ENCODE measurements at places on chromosomes 4 and X.

GRCh38 chr4:872241-872981, 46.5 kb upstream of the CPLX1 start:
- DNase-seq: no peak

DNA sequence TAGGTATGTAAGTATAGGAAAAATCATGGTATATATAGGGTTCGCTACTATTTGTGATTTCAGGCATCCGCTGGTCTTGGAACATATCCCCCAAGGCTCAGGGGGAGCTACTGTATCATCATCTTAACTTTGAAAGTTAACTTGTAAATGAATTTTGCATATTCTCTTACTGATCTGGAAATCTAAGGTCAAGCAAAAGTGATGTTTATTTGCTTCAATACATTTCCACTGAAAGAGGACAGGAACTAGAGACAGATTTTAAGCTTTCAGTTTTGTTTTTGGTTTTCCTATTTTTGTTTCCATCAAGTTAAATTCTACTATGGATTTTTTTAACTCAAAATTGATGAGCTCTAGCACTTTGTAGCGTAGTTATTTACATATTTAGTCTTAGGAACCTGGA, 56.2 kb downstream of the NAF1 start:
- no peak for DNase-seq

GRCh38 chrX:104565791-104566680, at the start of gene IL1RAPL2:
Gene IL1RAPL2, plus strand, starts transcription at chrX:104566199.
- no peak for DNase-seq

GRCh38 chr4:158112611-158113010, 60.2 kb downstream of the GASK1B start:
- DNase-seq: no peak

- DNase-seq: no peak
These were observed 124.5 kb upstream of the HCCS start for GRCh38 chrX:10986616-10987015.

GRCh38 chrX:2628751-2629315, 62.3 kb upstream of the CD99 start:
- DNase-seq: no peak

DNA sequence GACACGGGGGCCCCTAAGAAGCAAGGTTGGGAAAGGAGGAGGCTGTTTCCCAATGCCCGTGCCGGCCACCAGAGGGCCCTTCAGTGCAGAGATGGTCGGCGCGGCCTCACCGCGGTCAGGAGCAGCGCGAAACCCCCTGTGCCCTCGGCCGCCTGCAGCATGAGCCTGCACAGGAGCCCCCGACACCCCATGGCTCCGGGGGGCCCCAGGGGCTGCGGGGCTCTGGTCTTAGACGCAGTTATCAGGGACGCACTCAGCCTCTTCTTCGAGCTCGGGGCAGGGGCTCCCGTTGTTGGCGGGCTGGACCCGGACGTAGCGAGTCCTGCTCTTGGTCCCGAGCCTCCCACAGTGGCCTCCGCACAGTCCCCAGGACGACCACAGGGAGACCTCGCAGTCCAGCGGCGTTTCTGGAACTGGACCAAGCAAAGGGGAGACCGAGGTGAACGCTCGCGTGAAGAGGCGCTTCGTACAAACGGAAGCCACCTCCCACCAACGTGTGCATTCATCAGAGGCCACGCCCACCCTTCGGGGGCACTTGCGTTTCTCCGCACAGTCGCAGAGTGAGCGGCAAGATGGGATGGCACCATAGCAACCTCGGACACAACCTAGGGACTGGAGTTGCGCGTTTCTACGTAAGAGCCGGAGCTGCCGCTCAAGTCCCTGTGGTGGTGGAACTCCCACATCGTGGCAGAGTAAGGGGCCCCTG, 5.0 kb downstream of the SPON2 start:
- peak; percentile 79 for DNase-seq

DNA sequence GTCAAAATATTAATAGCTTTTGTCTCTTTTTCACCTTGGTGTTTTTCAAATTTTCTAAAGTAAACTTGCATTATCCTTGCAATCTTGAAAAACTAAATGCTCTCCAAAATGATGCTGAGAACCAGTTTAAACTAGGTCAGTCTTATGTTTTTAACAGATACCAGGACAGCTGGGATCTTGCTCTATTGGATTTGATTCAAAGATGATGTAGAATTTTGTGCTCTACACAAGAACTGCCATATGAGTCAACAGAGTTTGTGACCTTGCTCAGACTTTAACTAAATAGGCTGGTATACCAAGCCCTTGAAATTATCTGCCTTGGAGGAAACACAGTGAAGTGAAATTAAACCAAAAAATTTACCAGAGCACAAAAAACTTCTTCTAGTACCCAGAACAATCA, 991.1 kb downstream of the STPG2 start:
- DNase-seq: no peak

DNA sequence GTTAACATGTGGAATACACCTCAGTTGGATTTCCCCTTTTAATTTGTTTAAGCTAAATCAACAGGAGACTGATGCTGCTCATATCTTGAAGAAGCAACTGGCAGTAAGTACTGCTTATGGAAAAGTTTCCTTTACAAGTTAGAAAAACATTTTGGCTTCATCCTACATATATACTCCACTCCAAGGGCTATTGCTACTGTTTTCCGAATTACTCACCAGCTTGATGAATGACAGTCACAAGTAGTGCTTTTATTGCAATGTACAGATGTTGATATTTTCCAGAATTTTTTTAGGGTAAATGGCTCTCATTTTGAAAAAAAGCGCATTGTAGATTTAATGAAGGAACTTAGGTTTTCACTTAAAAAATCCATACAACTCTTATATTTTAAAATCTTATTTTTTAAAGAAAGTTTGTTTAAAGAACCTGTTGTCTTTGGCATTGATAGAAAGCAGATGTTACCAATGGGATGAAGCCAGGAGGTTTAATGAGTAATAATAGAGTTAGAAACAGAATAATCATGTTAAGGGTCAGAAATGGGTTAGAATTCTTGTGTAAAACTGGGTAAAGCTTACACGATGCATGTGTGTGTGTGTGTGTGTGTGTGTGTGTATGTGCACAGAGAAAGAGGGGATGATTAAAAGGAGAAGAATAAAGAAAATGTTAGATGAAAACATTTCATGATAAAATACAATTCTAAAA, 272.9 kb downstream of the CFAP299 start:
- DNase-seq: no peak

DNA sequence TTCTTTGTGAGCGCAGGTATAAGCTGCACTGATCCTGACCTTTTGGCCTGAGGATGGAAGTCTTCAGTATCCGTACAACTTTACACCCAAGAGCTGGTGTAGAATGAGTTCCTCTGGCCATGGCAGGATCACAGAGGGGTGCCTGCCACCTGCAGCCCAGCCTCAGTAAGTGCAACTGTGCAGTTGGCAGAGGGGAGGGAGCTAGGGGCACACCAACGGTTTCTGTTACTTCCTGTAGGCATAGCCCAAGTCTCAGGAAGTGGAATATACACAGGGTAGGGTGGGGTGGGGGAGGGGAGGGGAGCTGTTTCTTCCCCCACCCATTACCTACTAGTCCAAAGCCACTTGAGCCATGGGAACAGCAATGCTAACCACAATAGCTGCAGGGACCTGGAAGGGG, 85.4 kb upstream of the GBA3 start:
- DNase-seq: no peak

DNA sequence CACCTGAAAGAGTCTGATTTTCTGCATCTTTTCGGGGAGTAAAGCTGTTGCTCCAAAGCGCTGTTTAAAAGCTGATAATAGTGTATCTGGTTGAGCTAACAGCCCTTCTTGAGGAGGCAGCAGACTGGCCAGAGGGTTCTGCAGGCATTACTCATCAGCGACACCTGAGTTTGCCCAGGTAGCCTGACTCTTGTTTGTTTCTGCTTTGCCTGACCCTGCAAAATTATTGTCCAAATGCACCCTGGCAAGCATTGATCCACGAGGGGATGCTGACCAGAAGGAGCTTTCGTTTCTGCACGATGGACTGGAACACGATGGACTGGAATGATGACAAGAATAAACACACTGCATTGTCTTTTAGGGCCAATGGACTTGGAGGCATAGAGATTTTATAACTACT, 6.2 kb downstream of the CD99 start:
- DNase-seq: no peak

DNA sequence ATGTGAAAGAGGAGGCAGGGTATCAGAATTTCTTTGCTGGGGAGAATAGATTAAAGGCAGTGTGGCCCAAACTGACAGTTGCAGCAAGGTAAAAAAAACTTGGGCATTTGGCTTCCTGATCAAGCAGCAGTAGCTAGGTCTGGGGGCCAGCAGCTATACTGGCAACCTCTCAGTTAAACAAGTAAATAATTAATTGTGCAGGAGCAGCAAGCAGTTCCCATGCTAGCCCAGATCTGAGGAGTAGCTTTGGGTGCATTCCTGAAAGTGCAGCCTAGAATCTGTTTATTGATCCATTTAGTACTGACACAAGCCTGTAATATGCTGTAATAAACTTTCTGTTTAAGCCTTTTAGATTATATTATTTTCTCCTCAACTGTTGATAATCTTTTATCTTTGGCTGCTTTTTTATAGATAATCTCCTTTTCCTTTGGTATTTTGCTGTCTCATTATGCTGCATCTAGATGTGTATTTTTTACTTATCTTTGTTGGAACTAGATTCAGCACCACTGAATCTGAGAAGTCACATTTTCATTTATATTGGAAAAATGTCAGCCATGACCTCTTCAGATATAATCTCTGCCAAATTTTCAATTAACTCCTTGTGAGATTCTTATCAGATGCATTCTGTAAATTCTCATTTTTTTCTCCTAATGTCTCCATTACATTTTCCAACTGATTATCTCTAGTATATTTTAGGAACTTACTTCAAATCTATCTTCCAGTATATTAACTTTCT, 276.3 kb downstream of the STPG2 start:
- no peak for DNase-seq

GRCh38 chr4:56130606-56131155, 181.9 kb downstream of the CEP135 start:
- no peak for DNase-seq

GRCh38 chrX:35800474-35800873, 2.3 kb downstream of the MAGEB16 start:
- no peak for DNase-seq

DNA sequence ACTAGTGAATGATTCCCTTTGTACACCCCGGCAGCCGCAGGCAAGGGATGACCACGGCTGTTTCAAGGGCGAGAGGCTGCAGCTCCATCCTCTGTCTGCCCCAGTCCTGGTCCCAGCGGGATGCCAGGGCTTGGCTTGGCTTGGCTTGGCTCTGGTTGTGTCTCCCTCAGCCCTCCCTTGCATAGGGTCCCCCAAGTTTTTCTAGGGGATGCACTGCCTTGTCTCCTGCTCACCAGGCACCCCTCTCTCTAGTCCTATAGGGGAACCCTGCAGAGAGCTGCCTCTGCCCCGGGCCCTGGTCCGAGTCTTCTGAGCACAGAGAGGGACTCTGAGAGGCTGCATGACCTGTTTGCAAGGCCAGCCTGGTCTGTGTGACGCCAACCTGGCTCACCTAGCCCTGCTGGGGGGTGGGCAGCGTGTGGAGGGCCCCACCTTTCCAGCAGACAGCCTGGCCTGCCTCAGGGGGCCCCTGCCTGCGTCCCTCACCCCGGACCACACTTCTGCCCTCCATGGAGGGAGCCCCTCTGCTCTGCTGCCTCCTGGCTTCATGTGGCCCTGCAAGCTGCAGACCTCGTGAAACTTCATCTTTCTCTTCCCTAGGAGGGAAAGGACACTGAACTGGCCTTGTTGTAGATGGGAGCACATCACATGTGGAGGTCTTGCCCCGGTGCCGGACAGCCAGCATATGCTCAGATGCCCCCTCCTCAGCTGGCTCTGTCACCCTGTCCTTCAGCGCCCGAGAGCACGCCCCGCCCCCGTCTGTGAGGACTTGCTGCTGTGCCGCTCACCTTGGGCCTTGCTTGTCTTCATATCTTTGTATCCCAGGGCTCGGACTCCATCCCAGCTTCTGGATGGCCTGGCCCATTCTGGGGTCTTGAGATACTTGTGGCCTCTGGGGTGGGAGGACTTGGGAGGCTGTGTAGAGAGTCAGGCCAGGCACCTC, 16.4 kb downstream of the SORCS2 start:
- DNase-seq: no peak

- DNase-seq: no peak
These were observed 116.2 kb downstream of the PDHA2 start for GRCh38 chr4:95956094-95956493.

DNA sequence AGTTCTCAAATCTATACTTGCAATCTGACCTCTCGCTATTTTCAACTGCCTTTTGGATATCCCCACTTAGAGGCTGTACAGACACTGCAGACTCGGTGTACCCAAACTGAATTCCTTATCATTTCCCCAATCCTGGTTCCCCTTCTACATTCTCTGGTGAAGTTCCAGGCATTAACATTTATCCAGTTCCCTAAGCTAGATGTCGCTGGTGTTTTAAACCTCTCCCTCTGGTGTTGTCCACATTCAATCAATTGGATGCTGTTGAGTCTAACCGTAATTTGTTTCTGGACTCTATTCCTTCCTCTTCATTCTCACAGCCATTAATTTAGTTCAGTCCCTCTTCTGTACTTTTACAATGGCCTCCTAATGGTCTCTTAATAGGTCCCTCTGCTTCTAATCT, 7.2 kb upstream of the STK26 start:
- no peak for DNase-seq

DNA sequence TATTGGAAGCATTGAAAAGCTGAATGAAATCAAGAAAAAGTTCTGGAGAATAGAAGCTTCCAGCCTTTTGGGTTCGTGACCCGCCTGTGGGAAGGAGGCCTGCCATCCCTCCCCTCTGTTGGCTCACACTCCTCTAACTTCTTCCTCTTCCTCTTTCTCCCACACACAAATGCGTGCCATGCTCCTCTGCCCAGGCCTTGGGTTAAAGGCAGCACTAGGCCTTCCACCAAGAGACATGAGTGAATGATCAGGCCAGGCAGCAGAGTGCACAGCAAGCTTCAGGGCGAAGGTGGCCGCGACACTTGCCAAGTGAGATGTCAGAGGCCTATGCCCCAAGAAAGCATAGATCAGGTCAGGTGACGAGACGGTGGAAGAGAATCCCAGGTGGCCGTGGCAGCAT, 38.4 kb downstream of the FAM193A start:
- DNase-seq: no peak

DNA sequence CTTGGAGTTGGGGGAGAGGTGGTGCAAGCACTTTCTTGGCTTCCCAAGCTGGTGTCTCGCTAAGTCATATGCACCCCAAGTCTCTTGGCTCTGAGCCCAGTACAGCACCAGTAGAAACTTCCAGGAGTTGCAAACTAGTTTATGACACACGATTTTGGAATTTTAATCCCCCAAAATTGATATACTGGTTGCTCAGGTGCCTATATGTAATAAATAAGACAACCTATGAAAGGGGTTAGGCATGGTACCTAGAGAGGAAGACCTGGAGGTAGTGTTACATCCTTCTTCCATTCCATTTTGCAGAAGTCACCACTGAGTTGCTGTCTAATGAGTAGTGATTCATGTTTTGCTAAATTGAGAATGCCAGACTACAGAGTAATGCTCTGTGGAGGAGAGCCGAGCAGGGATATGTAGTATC, 4.3 kb upstream of the SLC4A4 start:
- no peak for DNase-seq

GRCh38 chr4:81796790-81797528, 325.3 kb upstream of the RASGEF1B start:
- no peak for DNase-seq

GRCh38 chrX:33909836-33910235, 222.3 kb downstream of the FAM47A start:
- no peak for DNase-seq

Data from stimulated activated CD8-positive, alpha-beta memory T cell treated with anti-CD3 and anti-CD28 coated beads, Interleukin-4, amount 100 ng/mL, for 1 hour (primary cell).